NCI-H1436 (cell line): ENCODE measurements at places on chromosomes 12 and 14.
A peak's percentile ranks its signal among the peaks of the same experiment; 100 is the strongest.

- DNase-seq = peak; percentile 49
Measured at GRCh38 chr14:75306927-75307699, 28.5 kb downstream of the FOS start.

DNA sequence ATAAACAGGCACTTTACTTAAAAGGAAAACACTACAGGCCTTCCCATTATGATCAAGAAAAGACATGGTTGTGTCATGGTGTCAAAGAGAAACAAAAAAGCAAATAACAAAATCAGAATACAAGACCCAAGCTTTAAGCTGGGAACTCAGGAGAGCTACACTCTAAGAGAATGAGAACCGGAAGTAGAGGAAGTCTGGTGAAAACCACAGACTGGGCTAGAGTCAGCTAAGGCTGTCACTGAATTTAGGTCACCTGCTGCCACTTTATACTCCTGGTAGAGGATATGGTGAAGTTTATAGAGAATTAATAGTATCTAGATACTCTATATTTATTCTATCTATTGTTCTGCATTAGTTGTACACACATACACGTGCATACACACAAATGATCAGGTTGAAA lies 971.7 kb downstream of the FLRT2 start:
- no peak for DNase-seq

GRCh38 chr14:36570065-36570464 lies 12.3 kb downstream of the NKX2-8 start:
- DNase-seq = no peak

GRCh38 chr14:76257111-76257803 lies 105.5 kb downstream of the GPATCH2L start:
- no peak for DNase-seq

DNA sequence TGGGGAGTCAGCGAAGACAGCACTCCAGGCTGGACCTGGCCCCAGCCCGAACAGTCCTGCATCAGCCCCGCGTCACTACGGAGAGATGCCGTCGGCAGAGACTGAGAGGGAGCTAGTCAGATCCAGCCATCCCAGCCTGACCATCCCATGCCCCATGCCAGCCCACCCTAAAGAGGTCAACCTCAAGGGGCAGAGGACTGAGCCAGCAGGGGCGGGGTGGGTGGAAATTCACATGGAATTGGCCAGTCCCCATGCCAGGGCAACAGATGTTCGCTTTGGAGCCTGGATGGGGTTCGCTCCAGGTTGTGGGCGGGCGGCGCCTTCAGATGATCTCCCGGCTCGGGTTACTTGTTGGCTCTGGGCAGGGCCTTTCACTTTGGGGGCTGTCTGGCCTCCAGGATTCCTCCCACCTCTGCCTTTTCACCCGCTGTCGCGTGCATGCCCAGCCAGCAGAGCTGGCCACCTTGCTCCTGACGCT lies 154.3 kb downstream of the TSPAN9 start:
- DNase-seq = no peak

GRCh38 chr12:102379346-102380162 lies 100.8 kb downstream of the IGF1 start:
- no peak for DNase-seq

GRCh38 chr14:102565331-102565887 lies 27.0 kb upstream of the RCOR1 start:
- no peak for DNase-seq

DNA sequence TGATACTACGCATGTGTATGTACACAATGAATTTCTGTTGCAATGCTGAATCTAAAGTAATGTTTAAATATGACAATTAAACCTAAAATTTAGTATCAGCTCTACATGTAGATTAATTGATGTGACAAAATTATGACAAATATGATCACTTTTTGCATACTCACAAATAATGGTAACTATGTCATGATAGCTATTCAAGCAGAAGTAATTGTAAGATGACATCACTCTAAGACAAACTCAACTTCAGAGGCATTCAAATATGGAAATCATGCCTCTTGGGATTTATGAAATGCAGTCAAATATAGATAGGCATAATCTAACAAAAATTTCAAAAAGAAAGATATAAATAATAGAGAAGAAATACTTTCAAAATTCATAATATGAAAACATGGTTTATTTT lies 571.7 kb upstream of the LRFN5 start:
- DNase-seq = no peak

GRCh38 chr12:29133181-29133580 lies 15.9 kb upstream of the FAR2 start:
- no peak for DNase-seq

DNA sequence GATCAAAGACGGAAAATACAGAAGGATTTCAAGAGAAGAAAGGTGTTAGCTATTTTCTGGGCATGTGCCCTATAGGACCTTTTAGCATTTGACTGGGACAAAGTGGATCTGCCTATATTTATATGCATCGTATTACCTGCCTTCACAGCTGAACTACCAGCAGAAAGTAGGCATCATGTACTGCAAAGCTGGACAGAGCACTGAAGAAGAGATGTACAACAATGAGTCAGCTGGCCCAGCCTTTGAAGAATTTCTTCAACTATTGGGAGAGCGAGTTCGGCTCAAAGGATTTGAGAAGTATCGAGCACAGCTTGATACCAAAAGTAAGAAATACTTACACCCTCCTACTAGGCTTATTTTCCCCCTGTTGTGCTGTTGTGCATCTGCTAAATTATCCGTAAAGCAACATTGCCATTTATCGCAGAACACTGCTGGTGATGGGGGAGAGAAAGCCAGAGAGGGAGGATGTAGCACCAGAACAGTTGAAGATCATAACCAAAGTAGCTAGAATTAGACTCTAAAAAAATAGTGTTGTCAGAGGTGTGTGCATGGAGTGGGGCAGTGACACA lies 282.0 kb upstream of the RGS6 start:
- DNase-seq = no peak

DNA sequence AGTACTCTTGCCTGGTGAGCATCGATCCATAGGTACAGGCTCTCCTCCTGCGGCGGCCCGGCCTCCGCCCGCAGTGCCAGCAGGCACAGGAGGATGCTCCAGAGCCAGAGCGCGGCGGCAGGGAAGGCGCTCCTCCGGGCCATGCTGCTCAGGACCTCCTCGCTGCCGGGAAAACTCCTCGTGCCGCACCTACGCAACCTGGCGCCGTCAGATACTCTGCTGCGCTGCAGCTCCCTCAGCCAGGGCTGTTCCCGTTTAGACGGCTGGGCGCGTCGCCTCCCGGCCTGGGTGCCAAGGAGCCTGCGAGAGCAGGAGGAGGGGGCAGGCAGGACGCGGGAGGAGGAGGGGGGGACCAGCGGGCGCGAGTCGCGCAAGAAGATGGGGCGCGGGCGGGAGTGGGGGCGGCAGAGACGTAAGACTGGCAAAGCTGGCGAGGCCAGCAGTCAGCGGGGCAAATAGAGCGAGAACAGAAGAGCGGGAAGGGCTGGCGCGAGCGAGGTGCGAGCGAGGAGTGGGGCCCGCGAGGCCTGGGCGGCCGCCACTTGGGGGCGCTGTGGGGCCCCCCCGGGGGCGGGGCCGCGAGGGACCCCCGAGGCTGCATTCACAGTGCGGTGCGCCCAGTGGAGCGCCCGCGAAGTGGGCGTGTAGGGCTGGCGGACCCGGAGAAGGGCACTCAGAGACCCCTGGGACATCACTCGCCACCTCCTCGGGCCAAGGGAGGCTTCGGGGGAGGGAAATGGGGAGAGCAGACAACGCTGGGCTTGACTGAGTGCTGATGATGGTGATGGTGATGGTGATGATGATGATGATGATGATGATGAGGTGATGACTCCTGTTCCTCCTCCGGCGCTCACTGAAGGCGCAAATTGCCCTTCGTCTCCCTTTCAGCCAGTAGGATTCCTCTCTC lies at the start of gene WIF1:
Gene WIF1 (minus strand): TSS at position 257 of the 907 bp plus-strand sequence. CDS start 114 bp downstream, at position 143.
- no peak for DNase-seq

DNA sequence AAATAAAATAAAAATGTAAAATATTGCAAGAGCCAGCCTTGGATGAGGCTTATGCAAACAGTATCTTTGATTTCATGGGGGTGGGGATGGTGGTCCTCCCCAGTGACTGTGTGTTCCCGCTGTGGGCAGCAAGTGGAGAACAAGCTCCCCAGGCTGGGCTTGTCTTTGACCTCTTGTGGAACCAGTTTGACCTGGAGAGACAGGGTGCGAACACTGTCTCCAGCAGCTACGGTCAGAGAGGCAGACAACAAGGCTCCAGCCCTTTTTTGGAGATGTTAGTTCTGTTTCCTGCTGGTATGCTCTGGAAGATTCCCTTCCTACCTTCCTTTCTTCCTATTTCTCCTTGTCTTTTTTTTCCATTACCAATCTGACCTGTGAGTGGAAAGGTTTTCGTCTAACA lies 21.8 kb upstream of the WSCD2 start:
- no peak for DNase-seq

- DNase-seq = no peak
Measured at GRCh38 chr12:123390498-123391426, 6.8 kb downstream of the KMT5A start.

- DNase-seq = no peak
Measured at GRCh38 chr14:69990323-69990722, 111.1 kb downstream of the SMOC1 start.

DNA sequence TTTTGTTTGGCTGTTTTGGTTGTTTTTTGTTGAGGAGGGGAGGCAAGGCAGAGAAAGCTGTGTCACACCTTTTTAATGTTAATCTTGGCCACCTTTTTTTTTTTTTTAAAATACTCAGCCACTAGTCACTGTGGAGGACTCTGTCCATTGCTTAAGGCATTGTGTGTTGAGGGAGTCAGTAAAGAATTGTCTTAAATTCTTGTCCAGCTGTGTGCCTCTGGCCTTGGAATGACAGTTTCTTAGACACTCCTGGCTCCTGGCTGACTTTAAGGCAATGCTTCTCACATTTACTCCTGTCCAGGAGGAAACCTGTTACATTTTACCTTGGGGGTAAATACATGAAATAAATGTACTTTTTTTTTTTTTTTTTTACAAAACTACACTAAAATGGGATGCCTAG lies 18.1 kb upstream of the SMCO2 start:
- DNase-seq = no peak

DNA sequence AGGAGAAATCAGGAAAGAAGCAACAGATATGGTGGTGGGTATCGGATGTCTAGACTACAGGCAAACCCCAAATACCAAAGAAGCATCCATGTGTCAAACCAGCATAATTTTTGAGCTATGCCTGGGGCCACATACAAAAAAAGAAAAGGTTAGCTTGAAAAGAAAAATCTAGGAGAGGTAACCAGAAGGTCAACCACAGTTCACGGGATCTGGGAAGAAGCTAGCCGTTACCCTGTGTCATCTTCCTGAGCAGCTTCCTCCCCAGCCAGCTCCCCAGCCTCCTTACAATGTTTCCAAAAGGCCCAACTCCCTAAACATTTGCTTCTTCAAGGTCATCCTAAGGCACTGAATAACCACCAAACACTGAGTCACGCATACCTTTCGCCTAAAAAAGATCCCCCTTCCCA lies 3.1 kb downstream of the SINHCAF start:
- DNase-seq = no peak

DNA sequence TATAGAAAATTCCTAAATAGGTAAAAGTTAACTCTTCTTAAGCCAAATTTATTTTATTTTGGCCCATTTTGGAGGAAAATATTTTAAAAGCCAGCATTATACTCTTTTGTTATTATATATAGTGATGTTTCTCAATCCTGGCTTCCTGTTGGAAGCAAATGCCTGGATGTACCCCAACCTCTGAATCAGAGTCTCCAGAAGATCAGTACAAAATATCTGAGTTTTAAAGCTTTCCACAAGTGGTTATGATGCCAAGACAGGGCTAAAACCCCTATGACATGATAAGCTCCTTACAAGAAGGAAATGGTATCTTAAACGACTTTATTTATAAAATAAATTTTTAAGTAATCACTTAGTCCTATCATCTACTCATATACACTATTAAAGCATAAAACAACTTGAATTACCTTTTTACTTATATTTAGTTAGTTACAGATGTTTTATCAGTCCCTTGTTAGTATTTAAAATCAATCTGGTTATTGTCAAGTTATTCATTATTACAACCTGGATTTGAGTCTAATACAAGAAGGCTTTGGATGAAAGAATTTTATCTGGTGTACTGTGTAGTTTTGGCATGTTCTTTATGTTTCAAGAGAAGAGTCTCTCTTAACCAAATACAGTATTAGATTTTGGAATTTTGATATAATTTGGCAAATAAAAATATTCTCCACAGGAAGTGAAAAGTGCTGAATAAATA lies 238.1 kb downstream of the SLC2A13 start:
- DNase-seq = no peak

- DNase-seq = no peak
Measured at GRCh38 chr12:64077922-64078321, 144.2 kb downstream of the KICS2 start.

DNA sequence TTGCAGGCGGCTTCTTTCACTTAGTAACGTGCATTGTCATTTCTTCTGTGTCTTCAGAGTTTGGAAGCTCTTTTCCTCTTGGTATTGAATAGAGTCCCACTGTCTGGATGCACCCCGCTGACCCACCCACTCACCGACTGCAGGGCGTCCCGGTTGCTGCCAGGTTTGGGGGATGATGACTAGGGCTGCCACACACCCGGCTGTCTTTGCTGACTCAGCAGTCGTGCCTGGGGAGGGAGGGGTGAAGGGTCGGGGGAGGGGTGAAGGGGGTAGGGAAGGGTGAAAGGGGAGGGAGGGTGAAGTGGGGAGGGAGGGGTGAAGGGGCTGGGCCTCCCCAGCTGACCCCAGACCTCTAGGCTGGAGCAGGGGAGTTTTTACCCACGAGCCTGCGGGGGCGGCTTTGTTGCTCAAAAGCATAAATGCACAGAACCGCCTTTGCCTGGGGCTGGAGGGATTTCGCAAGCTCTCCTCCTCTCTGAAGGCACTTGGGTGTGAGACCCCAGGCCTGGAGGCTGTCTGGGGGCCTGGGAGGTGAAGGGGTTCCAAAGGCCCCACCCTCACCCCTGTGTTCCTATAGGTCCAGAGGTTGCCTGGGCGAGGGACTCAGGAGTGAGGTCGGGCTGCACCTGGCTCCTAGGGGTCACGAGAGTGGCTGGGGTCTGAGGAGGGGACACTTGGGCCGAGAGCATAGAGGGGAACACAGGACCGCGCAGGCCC lies 31.3 kb upstream of the ULK1 start:
- DNase-seq = no peak

DNA sequence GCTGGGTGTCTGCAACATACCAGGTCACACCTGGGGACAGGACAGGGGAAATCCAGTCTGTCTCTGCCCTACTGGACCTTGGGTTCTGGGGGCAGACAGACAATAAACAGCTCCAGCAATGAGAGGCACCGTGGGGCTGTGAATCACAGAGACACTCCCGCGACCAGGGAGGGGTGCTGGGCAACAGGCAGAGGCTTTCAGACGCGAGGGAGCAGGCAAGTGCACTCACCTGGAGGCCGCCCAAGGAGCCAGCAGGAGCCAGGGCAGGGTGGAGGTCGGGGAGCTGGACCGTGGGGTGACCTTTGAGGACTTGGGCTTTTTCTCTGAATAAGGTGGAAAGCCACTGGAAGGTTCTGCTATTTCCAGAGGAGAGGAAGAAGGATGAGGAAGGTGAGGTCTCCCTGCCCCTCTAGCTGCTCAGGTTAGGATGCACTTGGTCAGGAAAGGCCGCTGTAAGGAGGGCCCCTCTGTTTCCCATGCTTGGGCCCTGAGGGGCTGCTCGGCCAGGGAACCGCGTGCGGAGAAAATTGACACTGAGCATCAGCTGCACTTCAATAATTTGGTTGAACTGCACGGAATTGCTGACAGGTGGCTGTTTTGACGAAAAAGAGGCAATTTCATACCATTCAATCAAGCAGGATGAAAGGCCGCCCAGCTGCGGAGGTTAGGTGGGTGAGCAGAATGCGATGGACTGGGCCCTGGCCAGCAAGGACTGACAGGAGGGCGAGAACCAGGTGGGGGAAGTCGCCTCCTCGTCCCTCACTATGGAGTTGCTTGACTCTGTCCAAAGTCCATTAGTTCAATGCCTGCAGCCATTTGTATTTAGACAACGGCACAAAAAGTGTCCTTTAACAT lies 42.2 kb downstream of the JAG2 start:
- no peak for DNase-seq

- no peak for DNase-seq
Measured at GRCh38 chr12:108650083-108650482, 16.4 kb upstream of the SELPLG start.
